ENCODE measurements at places on chromosomes 12 and 14.

DNA sequence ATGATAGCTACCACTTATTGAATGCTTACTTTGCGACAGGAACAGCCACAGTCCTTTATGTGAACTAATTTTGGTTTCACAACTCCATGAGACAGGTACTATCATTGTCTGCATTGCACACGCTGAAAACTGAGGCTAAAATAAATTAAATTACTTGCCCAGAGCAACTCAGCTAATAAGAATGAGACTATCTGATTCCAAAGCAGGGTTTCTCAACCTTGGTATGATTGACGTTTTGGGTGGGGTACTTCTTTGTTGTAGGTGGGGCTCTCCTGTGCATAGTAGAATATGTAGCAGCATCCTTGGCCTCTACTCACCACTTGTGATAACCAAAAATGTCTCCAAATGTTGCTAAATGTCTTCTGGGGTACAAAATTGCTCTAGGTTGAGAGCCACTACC lies 9.1 kb downstream of the PHLDA1 start:
- no peak for DNase-seq

DNA sequence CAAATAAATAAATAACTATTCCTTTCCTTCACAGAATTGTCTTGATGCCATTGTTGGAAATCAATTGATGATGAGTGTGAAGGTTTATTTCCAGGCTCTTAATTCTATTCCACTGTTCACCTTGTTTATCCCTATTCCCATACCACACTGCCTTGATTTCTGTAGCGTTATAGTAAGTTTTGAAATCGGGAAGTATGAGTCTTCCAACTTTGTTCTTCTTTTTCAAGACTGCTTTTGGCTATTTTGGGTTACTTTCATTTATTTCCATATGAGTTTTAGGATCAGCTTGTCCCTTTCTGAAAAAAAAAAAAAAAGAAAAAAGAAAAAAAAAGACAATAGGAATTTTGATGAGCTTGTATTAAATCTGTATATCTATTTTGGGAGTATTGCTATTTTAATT lies 9.3 kb upstream of the CDK2AP1 start:
- no peak for DNase-seq

DNA sequence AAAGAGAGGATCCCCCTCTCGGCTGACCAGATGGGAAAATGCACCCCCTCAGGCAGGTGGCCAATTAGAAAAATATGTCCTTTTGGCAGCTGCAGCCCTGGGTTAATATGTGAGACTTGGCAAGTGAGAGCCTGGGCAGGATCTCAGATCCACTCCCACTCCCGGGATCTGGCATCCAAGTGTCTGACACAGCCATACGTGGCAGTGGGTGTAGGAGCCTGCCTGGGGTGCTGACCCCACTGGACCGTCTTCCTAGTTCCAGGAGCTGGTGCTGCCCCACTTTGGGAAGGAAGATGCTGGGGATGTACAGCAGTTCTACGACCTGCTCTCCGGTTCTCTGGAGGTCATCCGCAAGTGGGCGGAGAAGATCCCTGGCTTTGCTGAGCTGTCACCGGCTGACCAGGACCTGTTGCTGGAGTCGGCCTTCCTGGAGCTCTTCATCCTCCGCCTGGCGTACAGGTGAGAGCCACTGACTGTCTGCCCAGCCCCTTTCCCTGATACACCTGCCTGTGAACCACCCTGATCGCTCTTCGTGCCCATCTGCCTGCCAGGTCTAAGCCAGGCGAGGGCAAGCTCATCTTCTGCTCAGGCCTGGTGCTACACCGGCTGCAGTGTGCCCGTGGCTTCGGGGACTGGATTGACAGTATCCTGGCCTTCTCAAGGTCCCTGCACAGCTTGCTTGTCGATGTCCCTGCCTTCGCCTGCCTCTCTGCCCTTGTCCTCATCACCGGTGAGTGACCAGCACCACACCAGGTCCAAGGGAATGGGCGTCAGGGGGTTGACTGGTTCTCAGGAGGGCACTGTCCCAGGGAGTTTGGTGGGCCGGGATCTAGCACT lies 5.8 kb downstream of the NR4A1 start:
- no peak for DNase-seq

GRCh38 chr12:46219877-46220655 lies 48.8 kb downstream of the SLC38A1 start:
- DNase-seq: peak; percentile 65

DNA sequence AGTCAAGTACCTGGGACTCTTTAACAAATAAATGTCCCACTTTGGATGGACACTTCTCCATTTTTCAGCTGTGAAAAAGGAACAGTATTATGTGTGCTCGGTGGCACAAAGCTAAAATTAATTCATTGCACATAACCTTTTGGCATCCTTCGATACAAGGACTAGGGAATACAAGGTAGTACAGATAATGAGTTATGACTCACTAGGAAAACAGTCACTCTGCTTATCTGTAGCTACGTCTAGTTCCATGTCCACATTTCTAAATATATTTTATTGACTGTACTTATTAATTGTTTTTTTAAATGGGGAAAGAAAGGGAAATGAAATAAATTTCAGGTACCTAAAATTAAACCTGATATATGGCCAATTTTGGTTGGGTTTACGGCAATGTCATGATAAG lies 35.2 kb upstream of the RIC8B start:
- no peak for DNase-seq

DNA sequence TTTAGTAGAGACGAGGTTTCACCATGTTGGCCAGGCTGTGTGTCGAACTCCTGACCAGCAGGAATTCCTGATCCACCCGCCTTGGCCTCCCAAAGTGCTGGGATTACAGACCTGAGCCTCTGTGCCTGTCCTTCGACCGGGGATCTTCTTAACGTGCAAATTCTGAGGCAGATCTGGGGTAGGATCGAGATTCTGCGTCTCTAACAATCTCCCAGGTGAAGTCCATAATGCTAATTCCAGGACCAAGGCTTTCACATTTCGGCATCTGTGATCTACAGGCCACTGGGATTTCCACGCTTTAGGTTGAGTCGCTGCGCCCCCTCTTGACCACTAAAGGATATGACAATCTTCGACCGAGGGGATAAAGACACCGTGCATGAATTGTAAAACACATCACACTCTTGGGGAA lies 24.8 kb downstream of the FOS start:
- peak; percentile 79 for DNase-seq

DNA sequence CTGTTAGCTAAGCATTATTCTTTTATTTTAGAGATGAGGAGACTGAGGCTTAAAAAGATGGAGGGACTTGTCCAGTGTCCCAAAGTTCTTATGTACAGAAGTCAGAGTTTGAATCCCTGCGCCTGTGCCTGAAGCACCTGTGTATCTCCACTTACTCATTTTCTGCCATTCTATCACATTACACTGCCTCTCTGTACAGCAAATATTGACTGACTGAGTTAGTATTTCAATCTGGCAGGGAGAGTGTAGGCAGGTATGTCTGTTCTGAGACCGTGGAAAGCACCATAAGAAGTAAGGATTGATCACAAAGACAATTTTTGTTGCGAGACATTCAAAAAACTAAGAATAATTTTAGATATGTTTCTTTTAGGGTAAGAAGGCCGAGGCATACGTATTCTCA lies 162.7 kb downstream of the KITLG start:
- no peak for DNase-seq

DNA sequence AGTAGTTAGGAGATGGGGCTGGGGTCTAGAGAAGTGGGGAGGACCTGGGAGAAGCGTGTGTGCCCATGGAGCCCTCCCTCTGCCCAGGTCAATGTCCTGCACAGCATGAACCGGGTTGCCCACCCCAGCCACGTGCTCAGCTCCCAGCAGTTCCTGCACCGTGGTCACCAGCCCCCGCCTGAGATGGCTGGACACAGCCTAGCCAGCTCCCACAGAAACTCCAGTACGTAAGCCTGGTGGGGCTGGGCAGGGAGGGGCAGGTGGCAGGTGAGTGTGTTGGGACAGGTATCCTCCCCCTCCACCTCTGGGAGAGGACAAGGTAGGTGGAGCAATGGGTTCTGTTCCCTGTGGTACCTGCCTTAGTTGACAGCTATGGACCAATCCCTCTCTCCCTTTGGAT lies 20.7 kb downstream of the CLSTN3 start:
- DNase-seq: no peak

GRCh38 chr12:42504049-42504448 lies 85.5 kb downstream of the PRICKLE1 start:
- no peak for DNase-seq

GRCh38 chr12:124743479-124744272 lies 120.0 kb downstream of the SCARB1 start:
- no peak for DNase-seq

GRCh38 chr12:2382370-2383155 lies 329.8 kb downstream of the CACNA1C start:
- DNase-seq: no peak

DNA sequence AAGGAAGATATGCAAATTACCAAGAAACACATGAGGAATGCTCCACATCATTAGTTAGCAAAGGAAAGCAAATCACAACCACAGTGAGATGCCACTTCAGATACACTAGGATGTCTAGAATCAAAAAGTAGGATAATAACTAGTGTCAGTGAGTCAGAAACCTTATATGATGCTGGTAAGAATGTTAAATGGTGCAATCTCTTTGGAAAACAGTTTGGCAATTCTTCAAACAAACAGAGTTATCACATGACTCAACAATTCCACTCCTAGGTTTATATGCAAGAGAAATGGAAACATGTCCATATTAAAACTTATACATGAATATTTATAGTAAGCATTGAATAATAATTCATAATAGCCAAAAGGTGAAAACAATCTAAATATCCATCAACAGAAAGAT lies 220.9 kb downstream of the FOXG1 start:
- no peak for DNase-seq

GRCh38 chr12:14741153-14741552 lies 44.8 kb upstream of the GUCY2C start:
- DNase-seq: no peak

DNA sequence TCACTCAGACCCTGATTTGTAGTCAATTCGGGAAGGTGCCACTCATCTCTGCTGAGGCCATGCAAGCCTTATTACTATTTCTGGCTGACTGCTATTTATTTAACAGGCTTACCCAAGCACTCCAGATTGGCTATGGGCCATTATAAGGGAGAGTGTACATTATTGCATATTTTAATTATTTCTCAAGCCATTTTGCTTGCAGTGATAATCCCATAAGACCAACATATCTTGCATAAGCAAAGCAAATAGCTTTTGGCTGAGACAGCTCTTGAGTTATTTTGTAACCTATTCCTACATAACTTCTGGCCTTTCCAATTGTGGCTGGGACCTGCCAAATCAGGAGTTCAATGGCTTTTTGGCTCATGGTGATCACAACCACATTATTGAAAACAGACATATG lies 509.6 kb upstream of the USP15 start:
- DNase-seq: no peak

- no peak for DNase-seq
These were observed 17.1 kb downstream of the KIAA0586 start for GRCh38 chr14:58444627-58445026.

GRCh38 chr12:3315201-3315661 lies 175.8 kb upstream of the PRMT8 start:
- no peak for DNase-seq

GRCh38 chr14:92750994-92751400 lies 2.6 kb upstream of the LGMN start:
- DNase-seq: no peak

DNA sequence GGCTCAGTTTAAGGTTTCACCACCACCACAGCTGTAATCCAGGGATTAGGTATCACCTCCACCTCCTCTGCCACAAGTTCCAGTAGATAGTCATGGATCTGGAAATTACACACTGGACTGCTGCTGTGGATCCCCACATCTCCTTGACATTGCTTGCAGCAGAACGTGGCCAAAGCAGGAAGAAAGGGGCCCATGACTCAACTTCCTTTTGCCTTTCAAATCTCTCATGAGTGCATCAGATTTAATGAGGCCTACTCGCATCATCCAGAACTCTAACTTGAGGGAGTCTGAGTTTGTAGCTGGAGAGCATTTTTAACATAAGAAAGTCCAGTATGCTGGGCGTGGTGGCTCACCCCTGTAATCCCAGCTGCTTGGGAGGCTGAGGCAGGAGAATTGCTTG lies 29.2 kb upstream of the TMED10 start:
- peak; percentile 20 for DNase-seq

DNA sequence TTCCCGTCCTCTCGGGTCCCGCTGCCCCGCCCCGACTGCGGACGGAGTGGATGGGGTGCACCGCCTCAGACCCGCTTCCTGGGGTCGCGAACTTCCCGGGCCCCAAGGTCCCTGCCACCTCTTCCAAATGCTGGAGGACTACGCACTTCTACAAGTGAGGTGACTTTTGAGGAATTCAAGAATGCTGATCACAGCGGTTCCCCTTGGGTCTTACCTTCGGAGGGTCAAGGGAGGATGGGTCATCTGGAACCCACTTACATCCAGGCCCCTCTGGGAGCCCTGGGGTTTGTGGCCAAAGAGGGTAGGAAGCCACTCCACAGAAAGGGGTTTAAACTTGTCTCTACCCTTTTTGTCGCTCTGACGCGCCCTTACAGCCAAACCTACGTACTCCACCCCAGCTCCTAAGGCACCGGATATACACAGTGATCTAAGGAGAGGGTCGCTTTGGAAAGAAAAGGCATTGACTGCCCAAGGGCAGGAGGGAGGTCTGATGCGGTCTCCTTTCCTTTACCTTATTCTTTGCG lies 532 bp upstream of the PRKD1 start:
- DNase-seq: no peak

DNA sequence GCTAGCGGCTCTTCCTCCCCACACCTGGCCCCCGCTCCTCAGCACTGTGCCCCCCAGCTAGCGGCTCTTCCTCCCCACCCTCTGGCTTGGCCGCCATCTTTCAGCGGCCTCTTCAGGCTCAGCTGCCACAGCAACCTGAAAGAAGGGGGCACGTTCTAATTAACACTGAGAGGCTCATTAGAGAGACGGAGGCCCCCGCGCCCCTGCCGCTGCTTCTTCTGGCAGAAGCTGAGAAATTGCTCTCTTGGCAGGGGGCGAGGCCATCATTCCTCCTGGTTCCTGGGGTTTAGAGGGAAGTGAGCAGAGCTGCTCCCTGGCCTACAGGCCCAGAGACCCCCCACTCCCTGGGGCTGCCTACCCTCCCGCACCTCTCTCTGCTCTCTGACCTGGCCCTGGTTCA lies 64.4 kb downstream of the IQSEC3 start:
- no peak for DNase-seq

DNA sequence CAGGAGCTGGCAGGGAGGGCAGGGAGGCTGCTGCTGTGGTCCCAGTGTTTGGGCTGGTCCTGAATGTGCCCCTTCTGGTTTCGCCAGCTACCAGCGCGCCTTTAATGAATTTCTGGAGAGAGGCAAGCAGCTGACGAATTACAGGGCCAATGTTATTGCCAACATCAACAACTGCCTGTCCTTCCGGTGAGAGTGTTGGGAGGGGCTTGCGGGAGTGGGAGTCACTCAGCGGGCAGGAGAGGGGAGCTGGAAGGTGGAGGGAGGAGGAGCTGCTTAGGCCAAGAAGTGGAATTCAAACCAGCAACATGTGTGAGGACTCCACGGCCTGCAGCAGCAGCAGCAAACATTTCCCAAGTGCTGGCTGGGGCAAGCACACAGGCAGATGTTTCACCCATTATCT lies 7.7 kb downstream of the TNFAIP2 start:
- no peak for DNase-seq
